Stimulated activated CD8-positive, alpha-beta memory T cell treated with anti-CD3 and anti-CD28 coated beads, Interleukin-7, amount 100 ng/mL, for 1 hour (primary cell): ENCODE measurements at places on chromosomes 7 and 10.

DNA sequence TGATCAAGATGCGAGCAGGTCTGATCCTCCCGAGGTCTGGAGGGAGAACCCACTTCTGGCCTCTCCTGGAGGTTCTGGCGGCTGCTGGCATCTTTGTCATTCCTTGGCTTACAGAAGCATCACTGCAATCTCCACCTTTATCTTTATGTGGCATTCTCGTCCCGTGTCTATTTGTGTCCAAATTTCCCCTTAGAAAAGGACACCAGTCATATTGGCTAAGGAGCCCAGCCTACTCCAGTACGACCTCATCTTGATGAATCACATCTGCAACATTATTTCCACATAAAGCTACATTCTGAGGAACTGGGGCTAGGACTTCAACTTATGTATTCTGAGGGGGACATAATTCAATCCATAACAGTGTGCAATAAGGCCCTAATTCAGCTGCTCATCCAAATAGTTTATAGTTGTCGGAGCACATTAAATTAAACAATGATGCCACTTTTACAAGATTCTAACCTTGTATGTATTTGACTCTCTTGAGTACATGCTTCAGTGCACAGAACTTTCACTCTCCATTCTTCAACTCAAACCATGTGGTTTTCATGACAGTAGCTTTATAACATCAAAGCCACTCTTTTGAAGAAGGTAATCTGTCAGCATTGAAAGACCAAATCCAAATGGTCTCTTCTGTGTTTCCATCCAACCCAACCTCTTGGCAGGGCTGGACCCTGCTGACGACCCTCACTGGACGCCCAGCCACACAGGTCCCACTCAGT lies 86.2 kb upstream of the DDC start:
- DNase-seq, result no peak

- DNase-seq, result no peak
Measured at GRCh38 chr7:125668321-125668993, 738.8 kb upstream of the POT1 start.

DNA sequence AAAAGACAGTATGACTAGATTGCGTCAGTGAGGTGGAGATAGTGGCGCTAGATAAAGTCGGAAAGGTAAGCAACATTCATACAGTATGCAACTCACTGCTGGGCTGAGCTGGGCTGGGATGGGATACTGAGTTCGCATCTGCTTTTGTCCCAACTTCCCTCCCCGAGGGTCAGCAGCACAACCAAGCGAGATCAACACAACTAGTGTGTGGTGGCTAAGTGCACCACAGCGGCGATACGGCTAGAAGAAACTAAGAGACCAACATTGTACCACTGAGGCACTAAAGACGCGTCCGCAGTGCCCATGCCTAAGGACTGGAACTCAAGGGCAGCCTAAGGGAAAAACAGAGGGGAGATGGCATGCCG lies 467 bp downstream of the EXOSC1 start:
- DNase-seq, result no peak

DNA sequence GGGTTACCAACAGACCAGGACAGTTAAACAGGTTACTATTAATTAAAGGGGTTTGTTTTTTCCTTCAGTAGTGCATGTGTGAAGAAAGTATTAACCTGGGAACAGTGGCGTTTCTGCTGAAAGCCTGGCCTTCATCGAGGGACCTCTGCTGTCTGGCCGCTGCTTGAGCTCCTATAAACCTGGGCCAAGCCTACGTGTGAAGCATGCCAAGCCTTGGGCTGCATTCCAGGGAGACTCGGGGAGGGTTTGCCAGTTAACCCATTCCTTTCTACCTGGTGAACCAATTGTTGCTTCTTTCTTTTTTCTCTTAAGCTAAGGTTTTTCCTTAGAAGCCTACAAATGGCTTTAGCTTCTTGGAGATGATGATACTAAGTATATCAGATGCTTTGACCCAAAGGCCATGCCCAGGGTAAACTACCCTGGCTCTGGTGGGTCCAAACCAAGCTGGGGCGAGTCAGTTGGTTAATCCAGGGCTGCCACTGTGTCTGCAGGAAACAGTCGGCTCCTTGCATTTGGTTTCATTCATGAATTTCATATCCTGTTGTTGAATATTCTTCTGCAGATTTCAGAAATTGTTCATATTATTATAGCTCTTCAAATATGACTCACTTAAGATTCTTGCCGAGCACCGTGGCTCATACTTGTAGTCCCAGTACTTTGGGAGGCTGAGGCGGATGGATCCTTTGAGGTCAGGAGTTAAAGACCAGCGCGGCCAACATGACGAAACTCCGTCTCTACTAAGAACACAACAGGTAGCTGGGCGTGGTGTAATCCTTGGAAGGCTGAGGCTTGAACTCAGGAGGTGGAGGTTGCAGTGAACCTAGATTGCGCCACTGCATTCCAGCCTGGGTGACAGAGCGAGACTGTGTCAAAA lies 23.8 kb downstream of the PFKP start:
- no peak for DNase-seq

GRCh38 chr10:19209319-19209718 lies 160.7 kb downstream of the MALRD1 start:
- no peak for DNase-seq

DNA sequence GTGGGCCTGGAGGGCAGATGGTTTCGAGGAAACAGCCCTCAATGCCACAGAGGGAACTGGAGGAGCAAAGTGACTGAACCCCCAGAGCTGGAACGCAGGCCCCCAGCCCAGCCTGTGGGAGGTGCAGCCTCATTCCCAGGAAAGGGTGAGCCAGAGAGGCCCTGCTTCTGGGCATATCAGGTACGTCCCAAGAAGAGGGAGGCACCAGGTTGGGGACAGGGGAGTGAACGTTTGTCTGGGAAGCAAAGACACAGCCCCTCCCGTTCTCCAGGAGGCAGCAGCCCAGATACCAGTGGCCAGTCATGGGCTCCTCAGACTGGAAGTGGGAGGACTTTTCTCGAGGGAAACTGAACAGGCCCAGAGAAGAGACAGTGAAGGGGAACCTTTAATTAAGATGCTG lies 74.3 kb upstream of the RET start:
- DNase-seq, result no peak

DNA sequence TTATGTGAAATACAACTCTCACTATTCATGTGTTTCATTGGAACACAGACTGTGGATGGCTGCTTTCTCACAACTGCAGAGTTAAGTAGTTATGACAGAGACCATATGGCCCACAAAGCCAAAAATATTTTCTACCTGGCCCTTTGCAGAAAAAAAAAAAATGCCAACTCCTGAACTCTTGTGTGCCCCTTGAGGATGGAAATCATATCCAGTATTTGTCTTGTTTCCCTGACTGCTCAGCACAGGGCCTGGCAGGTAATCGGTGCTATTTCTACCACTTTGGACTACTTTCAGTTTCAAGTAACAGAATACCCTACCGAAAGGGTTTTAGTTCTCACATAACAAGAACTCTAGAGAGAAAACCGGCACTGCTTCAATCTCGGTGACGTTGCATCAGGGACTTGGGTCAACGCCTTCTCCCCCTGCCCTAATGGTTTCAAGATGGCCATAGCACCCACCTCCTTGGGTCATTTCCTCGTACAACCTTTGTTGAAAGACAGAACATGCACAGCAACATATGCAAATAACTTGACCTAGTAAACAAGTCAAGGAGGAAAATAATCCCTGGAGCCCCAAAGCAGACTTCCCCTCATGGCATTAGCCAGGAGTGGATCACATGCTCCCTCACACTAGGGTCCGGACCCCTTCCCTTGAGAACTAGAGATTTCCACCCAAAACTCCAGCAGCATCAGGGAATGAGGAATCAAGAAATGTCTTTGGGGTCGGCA lies 11.8 kb upstream of the GPNMB start:
- no peak for DNase-seq

GRCh38 chr10:32005050-32005449 lies 51.2 kb downstream of the KIF5B start:
- no peak for DNase-seq

DNA sequence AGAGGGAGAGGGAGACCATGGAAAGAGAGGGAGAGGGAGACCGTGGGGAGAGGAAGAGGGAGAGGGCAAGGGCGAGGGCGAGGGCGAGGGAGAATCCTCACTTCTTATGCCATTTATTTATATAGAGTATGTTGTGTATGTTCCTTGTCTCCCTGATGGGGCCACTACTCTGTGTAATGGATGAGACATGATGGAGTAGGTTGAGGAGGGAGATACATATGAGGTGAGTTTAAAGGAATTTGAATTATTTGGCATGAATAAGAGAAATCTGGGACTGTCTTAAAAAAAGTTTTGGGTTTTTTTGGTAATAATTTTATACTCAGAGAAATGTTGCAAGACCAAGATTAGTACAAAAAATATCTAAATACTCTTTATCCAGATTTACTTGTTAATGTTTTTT lies 20.1 kb downstream of the CCSER2 start:
- no peak for DNase-seq

GRCh38 chr10:70592746-70593512 lies 9.6 kb downstream of the PRF1 start:
- DNase-seq, result no peak

DNA sequence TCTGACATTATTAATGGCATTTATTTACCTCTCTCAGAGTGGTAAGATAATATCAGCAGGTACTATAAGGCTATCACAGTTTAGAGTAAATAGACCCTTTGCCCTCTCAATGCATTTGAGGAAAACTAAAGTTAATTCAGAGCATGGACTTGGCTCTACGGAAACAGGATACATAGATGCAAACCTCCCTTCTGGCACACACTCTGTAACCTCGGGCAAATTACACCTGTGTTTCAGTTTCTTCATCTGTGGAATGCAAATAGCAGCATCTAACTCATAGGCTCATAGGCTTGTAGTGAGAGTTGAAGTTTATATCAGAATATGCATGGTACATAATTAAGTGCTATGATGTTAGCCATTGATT lies 5.6 kb downstream of the RAPGEF5 start:
- no peak for DNase-seq

DNA sequence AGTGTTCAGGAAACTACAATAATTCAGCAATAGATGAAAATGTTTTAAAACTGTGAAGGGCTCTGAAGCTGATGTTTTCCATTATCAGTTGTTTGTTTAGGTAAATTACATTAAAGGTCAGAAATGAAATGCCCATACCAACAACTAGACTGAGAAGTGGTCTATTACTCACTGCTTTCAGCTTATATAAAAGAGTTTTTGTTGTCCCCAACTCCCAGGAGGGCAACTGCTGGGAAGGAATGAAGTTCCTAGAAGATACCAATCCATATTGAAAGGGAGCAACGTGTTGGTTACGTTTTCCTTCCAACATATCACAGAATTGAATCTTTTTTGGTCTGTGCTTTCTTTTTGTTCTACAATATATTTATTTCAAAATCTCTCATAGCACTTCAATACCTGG lies 330.6 kb upstream of the LRRN3 start:
- no peak for DNase-seq

- DNase-seq, result no peak
Measured at GRCh38 chr7:70494225-70495032, 637.5 kb upstream of the GALNT17 start.

DNA sequence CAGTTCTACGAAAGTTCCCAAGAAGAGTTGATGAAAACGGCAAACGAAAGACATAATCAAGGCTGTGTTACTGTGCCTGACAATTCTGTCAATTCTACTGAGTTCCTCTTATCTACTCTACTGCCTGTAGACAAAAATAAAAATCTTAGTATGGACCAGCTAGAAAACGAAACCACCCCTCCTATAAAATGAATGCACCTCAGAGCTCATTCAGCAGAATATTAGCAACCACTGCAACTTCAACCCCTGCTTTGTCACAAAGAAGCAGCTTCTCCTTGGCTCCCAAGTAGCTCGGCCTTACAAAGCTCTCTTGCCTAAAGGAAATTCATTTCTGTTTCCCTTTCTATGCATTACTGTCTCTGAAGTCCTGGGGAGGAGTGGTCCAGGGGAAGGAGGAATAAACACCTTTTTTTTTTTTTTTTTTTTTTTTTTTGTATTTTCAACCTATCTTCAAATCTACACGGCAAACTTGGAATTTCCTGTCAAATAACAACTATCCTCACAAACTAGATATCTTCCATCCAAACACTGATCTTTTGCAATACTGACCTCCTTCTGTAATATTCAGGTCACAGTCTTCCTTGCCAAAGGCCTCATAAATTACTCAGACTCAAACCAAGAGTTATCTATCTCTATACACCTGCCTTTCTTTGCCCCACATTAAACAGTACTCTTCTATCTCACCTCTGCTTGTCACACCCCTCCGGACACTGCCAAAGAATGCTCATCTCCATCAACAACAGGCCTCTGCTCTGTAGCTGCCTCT lies 74.3 kb downstream of the GLI3 start:
- no peak for DNase-seq

GRCh38 chr7:30771880-30772425 lies 736 bp downstream of the MINDY4 start:
- no peak for DNase-seq

GRCh38 chr7:134509010-134509409 lies 18.4 kb upstream of the AKR1B10 start:
- DNase-seq, result no peak
